ENCODE measurements at places on chromosomes 2 and 18. TPM values are rescaled to one million over a fixed set of nuclear protein-coding genes. Genes with fewer than 3 reads are reported as not detected.
A peak's percentile ranks its signal among the peaks of the same experiment; 100 is the strongest.

The AGXT gene
- total RNA-seq, result not detected

GRCh38 chr2:55153584-55154299 is 78.4 kb downstream of the CLHC1 start:
- no peak for DNase-seq

- DNase-seq, result no peak
These were observed 176.7 kb upstream of the ST6GAL2 start for GRCh38 chr2:107062599-107063220.

- peak; percentile 25 for DNase-seq
These were observed 87.3 kb upstream of the OTOS start for GRCh38 chr2:240227538-240228428.

The MLPH gene
- total RNA-seq, result not detected

The ARHGEF4 gene
- 0.30 TPM for total RNA-seq

- no peak for DNase-seq
These were observed 17.6 kb upstream of the CD28 start for GRCh38 chr2:203688798-203689197.

DNA sequence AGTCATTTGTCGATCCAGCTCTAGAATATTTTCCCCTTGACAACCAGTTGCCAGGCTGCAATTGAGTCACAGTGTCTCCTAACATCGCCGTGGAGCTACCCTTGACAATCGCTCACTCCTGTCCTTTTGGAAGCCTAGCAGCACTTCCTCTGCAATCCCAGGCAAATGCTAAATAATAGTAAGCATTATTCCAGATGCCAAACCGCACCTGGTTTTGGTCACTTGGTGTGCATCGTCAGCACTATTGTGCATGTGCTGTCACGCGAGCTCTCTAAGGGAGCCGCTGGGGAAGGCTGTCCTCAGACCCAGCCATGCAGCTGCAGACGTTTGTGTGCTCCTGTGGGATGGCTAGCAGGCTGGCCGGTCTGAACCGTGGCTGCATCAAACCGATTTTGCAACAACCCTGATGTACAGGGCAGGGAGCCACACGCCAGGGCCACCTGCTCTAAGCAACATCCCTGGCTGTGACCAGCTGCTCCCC is 549.5 kb upstream of the ID2 start:
- DNase-seq, result no peak

DNA sequence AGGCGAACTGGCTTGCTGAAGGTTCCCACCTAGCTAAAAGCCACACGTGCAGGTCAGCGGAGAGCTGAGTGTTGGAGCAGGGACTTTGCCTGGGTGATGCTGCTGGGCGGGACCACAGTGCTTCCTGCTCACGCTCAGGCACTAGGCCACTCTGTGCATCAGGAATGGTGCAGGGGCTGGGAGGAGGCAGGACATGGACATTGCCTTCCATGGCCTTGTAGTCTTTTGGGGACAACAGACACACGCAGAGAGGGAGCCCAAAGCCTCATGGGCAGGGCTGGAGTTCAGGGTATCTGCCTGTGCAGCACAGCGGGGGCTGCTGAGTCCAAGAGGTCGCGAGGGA is 207.2 kb downstream of the ZBTB7C start:
- DNase-seq, result no peak

DNA sequence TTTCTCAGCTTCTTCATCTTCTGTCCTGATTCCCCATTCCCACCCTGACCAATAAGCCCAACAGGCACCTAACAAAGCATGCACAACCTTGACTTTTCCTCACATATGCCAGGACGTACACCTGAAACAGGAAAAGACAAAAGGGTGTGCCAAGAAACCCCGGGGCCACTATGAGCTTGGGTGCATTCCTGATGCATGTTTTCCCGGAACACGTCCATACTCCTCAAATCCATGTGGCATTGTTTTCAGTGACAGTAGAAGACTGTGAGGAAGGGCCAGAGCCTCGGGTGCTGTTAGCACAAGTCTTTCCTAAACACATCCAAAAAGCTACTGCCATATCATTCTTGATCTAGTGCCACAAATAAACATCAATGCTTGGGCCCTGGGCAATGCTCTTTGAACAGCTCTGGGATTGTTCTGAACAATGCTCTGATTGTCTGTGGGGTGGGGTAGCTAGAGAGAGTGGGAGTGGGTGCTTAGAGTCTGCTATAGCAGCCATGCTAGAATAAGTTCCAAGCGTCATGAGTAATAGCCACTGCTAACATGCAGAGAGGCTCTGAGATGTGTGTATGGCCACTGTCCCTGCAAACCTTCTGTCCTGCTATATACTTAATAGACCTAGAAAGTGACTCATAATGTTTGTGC is 181.7 kb upstream of the CRIM1 start:
- DNase-seq, result no peak

- DNase-seq, result no peak
These were observed 228.5 kb downstream of the RTP5 start for GRCh38 chr2:242098034-242098433.

The UGT1A8 gene
- not detected for total RNA-seq

The RBBP8 gene
- 82.5 TPM for total RNA-seq

- no peak for DNase-seq
These were observed 94.3 kb downstream of the LIPG start for GRCh38 chr18:49656073-49656692.

- DNase-seq, result peak; percentile 78
These were observed 23.8 kb upstream of the HNRNPLL start for GRCh38 chr2:38626326-38627035.

The PPP1CB gene
- 218 TPM for total RNA-seq

DNA sequence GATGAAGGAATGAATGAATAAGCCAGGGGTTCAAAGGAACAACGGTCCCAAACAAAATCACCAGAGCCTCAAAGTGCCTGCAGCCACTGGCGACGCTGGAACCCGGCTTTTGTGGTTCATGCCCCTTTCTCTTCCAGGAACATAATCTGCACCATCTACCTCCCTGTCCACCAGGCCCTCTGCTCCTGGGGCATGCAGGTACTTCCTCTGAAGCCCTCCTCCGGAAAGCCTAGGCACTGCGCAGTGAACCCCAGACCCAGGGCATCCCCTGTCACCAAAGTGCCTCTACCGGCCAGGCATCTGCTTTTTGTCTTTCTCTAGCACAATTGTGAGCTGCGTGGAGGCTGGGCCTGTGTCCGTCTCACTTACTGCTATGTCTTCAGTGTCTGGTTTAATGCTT is 98.6 kb upstream of the TMEM200C start:
- no peak for DNase-seq

DNA sequence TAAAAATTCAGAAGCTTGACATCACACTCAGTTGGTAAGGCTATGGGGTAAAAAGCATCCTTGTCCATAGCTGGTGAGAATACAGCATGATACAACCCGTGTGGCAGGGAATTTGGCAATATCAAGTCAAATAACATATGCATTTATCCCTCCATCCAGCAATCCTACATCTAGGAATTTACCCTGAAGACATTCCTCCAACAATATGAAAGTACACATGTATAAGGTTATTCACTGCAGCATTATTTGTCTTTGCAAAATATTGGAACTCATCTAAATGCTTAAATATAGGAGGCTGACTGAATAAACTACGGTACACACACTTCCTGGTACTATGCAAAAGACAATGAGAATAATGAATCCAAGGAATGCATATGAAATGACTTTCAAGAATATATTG is 101.0 kb downstream of the MEP1B start:
- DNase-seq, result no peak

The GRHL1 gene
- total RNA-seq, result 0.64 TPM

DNA sequence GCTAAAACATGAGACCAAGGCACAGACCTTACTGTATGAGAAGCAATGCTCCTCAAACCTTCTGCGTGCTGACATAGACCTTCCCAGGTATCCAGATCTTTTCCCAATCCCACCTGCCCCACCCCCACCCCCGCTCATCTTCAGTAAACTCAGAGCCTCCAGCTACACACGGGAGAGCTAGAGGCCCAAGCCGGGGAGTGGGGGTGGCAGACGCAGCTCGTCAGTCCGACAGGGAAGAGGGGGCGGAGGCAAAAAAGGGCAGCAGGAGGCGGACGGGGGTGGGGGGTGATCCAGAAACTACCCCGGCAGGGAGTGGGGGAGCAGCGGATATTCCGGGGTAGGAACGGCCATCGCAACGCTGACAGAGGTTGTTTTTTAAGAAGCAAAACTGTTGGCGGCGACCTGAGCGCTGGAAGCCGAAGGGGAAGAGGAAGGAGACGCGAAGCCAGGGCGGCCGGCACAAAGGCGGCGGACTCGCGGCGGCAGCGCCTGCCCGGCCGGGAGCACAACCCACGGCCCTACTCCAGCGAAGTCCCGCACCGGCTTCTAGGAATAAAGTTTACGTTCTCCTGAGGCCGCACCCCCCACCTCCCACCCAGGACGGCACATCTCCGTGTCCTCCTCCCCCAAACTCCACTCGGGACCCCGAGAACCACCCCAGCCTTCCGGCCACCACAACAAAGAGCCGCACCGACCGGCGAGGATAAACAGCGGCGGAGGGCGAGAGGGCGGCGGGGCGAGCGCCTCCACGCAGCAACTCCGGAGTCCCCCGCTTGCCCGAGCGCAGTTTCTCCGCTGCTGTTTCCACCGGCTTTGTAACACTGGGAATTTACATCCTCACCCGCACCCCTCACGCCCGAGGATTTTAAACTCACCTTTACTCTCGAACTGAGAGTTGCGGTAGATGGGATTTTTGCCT is 722 bp downstream of the BAZ2B start:
- peak; percentile 52 for DNase-seq

The TLX2 gene
- 0.82 TPM for total RNA-seq

- DNase-seq, result no peak
These were observed 436.1 kb downstream of the LRRTM4 start for GRCh38 chr2:77086051-77086450.

The VIT gene
- total RNA-seq, result not detected
